ENCODE measurements at places on chromosomes 5 and 9.

GRCh38 chr9:86983620-86984259 lies 36.4 kb upstream of the GAS1 start:
- DNase-seq: no peak

DNA sequence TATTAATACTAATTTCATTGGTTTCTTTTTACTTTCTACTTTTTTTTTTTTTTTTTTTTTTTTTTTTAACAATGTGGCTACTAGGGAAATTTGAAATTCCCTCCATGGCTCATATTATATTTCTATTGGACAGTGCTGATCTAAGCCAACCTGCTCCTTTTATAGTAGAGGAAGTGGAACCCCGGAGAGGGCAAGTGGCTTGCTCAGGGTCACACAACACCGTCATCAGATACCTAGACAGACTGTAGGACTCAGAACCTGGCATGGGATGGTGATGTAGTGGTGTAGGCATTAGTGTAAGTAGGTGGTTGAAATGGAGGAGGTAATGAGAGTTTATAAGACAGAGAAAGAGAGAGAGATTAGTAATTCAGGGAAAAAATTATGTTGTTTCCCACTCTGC lies 10.8 kb downstream of the ZNF618 start:
- peak; percentile 54 for DNase-seq

DNA sequence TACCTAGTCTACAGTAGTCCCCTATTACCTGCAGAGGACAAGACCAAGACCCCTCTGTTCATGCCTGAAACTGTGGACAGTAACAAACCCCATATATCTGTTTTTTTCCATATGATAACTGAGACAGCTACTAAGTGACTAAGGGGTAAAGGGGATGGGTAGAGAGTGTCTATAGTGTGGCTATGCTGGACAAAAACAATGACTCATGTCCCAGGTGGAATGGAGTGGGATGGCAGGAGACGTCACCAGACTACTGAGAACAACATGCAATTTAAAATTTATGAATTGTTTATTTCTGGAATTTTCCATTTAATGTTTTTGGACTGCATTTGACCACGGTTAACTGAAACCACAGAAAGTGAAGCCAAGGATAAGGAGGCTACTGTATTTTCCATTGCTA lies 171.8 kb downstream of the AGTPBP1 start:
- no peak for DNase-seq

- no peak for DNase-seq
Measured at GRCh38 chr5:32865475-32865874, 154.4 kb downstream of the NPR3 start.

GRCh38 chr9:84504360-84504759 lies 163.8 kb upstream of the SLC28A3 start:
- DNase-seq: no peak

DNA sequence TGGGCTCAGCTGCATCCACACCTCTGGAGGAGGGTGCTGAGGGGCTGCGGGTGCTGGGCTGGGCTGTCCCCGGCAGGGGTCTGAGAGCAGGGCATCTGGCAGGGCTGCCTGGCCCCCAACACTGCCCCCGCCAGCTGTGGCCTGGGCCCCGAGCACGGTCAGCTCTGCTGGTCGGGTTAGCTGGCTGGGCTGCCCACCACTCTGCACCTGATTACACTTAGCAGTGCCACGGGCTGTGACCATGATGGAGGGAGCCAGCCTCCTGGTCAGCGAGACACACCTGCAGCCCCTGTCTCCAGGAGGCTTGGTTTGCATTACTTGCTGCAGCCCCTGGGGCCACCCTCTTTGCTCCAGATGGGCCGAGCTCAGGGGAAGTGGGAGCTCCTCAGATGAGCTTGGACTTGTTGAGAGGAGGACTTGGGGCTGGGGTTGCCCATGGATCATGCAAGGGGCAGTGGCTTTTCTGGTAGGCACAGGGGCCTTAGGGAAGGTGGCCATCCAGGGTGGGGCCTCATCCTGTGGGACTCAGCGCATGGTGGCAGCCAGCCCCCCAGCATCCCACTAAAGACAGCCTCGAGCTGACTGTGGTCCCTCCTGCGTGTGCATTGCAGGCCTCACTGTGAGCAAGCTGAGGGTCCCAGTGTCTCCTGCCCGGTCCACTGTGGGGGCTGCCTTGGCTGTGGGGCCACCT lies 132.0 kb upstream of the FAM120A start:
- no peak for DNase-seq

DNA sequence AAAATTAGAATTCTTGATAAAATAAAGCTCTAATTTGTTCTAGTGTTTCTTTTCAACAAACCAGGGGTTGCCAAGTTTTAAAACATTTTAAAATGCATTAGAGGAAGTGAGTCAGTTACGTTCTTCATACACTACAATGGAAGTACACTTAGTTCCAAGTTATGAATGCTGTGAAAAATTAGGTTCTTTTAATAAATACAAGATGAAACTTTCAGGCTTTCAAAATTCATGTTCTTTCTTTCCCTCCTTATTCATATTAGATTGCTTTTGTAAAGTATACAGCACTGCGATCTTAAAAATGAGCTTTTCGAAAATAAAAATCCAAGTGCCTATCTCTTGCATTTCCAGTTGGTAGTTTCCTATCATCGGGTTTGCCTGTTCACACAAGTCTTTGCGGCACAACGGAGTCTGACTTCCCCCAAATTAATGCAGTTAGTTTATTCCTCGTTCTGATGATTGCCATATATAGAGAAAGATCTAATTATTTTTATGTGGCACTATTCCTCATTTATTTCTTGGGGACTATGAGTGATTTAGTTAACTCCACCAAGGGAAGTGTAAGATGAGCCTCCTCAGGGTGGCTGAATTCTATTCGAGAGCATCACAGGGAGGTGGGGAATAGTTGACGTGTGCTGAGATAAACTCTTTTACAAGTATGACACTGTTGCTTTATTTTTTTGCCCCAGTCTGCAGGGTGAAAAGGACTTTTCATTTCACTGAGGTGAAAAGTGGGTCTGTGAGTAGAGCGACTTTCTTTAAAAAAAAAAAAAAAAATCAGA lies 238.2 kb downstream of the CD180 start:
- DNase-seq: no peak

GRCh38 chr9:74887041-74887980 lies at the start of gene TRPM6:
TSS of gene TRPM6 (minus strand) at chr9:74887921. CDS start at chr9:74887856, 65 bp downstream.
- peak; percentile 76 for DNase-seq

DNA sequence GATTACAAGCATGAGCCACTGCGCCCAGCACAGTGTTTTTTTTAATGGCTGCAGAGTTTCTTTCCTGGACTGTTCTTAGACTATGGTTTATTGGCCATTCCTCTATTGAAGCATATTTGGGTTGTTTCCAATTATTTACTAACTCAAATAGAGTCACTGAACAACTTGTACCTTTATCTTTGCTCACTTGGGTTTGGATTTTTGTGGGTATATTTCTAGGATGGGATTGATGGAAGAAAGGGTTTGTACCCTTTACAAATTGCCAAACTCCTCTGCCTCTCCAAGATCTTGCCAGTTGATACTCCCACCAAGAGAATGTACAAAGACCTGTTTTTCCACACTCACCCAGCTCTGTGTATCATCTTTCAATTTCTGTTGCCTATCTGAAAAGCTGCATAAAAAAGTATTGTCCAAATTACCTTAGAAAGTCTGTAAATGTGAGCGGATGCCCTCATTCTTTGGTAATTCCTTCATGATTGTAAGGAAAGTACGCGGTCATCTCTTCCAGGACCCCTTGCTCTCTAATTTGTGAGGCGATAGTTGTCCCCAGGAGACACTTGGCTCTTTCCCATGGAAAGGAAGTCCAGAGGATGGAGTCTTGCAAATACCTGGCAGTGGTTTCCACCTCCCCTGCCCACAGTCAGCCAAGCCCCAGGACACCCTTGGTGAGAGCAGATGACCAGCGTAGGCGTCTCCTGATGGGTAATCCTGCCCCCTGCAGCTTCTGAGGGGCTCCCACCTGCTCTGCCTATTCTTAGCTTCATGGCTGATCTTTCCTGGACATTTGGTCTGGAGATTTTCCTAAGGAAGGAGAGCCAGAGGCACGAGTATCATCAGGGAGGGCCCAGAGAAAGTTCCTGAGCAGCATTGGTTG lies 33.0 kb downstream of the ARHGEF37 start:
- no peak for DNase-seq

GRCh38 chr5:41048986-41049385 lies 22.2 kb downstream of the MROH2B start:
- DNase-seq: no peak

DNA sequence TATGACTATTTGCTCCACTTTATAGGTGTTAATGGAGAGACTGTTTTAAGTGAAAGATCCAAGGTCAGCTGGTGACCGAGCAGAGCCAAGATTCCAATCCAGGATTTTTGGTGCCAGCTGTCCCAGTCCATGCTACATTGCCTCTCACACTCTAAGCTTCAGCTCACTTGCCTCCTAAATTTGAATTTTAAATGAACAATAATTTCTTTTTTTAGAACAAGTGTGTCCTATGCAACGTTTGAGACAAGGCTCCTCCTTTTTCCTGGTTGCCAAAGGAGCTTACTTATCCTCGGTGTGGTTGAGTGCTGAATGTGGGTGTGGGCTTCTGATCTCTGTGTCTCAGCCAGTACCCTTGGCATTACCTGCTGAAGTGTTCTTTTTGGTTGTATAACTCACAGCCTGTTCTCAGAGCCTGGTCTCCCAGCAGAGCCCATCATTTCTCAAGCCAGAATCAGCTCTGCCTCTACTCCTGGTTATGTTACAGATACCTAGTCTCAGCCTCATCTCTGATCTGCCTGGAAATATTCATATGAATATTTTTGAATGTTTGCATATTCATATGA lies 4.0 kb upstream of the PRRC1 start:
- DNase-seq: no peak

DNA sequence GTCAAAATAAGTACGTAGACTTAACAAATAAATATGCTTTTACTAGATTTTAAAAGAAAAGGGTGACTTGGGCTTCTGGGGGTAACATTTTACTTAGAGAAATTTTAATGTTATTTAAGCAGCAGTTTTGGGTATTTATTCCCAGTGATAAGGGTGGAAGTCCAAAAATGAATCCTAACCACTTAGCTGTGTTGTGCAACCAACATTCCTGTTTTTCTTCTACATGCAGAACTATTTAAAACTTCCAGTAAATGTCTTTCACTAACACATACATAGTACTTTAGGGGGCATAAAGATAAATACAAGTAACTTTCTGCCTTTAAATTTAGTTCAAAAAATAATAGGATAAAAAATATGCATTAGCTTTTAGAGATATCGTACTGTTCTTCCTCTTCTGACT lies 436.7 kb downstream of the CTNND2 start:
- DNase-seq: no peak

GRCh38 chr9:28747351-28747985 lies 1174.2 kb upstream of the C9orf72 start:
- DNase-seq: no peak

DNA sequence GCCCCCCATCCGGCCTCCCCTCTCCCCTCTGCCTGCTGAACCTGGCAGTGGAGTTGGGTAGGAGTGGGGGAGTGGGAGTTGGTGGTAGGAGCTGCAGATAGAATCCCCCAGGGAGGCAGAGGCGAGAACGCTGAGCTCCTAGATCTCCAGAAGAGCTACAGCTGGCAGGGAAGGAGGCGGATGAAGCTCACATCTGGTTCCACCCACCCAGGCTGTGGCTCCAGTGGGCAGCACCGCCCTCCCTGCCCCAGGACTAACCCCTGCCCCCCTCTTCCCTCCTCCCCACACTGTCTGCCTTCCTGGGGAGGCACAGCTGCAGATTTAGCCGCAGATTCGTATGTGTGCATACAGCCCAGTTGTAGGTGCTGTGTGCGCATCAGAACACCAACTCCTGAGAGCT lies 34.2 kb downstream of the C9orf50 start:
- no peak for DNase-seq

- DNase-seq: no peak
Measured at GRCh38 chr9:123049589-123050222, 16.2 kb downstream of the GPR21 start.

GRCh38 chr5:106964132-106964531 lies 706.6 kb downstream of the EFNA5 start:
- DNase-seq: no peak

DNA sequence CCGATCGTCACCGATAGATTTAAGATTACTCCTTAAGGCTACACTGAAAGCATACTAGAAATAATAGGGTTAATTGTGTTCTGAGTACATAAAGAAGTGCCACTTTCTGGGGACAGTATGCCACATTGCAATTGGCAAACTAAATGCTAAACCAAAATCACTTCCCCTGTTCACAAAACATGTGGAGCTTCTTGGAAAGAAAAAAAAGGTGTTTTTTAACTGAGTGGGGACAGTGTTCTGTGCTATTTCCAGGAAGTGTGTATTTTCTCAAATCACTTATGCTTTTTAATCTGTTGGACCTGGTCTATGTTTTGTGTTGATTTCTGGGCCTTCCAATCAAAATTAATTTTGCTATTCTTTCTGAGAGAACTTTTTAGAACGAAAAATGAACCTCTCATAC lies 149.3 kb upstream of the MPDZ start:
- no peak for DNase-seq

DNA sequence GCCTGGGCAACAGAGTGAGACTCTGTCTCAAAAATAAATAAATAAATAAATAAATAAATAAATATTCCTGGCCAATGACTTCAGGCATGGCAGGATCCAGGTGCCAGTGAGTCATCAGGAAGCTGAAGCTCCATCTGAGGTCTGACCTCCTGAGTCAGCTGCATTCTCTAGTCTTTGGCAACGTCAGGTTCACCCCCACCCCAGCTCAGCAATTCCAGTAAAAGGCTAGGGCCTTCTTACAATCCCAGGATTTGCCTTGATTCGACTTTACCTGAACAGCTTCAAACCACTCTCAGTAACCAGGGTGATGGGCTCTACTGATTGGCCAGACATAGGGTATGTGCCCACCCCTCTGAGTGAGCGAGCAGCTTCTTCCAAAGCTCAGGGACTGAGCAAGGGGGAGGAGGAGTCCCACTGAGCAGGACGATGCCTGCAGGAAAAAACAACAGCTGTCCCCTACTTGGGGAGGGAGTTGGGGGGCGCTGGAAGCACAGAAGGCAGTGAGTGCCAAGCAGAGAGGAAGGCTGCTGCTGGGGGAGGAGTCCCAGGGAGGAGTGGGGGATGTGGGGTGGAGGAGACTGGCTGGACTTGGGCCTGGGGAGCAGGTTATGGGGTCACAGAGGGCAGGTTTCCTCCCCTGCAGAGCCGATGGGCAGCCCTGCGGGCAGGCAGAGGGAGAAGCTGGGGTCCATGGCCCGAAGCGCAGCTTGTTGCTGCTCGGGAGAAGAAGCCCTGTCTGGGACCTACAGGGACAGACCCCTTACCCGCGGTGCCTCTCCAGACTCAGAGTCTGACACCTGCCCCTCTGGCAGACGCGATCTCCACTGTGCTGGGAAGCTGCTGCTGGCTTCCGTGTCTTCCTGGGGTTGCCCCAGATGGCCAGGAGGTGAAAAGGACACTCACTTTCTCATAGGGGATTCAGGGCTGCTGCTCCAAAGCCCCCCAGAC lies 25.9 kb upstream of the UNC5A start:
- DNase-seq: no peak

- no peak for DNase-seq
Measured at GRCh38 chr9:107691664-107692063, 202.1 kb upstream of the KLF4 start.

- peak; percentile 67 for DNase-seq
Measured at GRCh38 chr5:157290981-157291711, 25.2 kb downstream of the CYFIP2 start.

GRCh38 chr9:116045083-116045482 lies 108.5 kb upstream of the PAPPA start:
- no peak for DNase-seq
